Hematopoietic multipotent progenitor cell treated with erythropoietin and hydrocortisone succinate and interleukin-3 and kit ligand, for 15 days (in vitro differentiated cells): ENCODE measurements at places on chromosomes 6 and 20.

GRCh38 chr20:6185268-6185667, 62.4 kb upstream of the FERMT1 start:
- DNase-seq, result no peak

- no peak for DNase-seq
Measured at GRCh38 chr6:11538052-11538818, 686 bp downstream of the TMEM170B start.

- DNase-seq, result no peak
Measured at GRCh38 chr6:131995917-131996316, 44.7 kb upstream of the CCN2 start.

DNA sequence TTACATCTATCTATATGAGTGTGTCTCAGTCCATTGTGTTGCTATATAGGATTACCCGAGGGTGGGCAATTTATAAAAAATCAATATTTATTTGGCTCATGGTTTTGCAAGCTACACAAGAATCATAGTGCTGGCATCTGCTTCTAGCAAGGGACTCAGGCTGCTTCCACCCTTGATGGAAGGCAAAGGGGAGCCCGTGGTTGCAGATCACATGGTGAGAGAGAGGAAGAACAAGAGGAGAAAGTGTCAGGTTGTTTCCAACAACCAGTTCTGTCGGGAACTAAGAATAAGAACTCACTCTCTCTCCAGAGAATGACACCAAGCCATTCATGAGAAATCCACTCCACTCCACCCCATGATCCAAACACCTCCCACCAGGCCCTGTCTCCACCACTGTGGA, 48.2 kb upstream of the TENT5A start:
- DNase-seq, result no peak

DNA sequence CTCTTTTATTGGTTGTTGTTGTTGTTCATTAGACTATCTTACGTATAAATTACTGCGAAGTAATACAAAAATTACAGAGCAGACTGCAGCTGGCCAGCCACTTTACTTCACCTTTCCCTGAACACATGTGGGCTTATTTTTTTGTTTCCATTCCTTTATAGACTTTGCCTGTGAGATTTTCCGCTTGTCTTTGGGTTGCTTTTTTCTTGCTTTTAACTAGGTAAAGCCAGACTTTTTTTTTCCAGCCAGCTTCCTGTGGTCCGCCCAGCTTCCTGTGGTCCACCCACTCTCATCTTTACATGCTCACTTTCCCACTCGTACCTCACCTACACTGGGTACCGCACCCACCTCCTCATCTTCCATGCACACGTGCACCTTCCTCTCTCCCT, 79.0 kb downstream of the IPCEF1 start:
- DNase-seq, result no peak

GRCh38 chr20:32934580-32934979, 69.7 kb downstream of the SUN5 start:
- DNase-seq, result no peak

- no peak for DNase-seq
Measured at GRCh38 chr6:170037541-170038250, 253.2 kb downstream of the DLL1 start.

DNA sequence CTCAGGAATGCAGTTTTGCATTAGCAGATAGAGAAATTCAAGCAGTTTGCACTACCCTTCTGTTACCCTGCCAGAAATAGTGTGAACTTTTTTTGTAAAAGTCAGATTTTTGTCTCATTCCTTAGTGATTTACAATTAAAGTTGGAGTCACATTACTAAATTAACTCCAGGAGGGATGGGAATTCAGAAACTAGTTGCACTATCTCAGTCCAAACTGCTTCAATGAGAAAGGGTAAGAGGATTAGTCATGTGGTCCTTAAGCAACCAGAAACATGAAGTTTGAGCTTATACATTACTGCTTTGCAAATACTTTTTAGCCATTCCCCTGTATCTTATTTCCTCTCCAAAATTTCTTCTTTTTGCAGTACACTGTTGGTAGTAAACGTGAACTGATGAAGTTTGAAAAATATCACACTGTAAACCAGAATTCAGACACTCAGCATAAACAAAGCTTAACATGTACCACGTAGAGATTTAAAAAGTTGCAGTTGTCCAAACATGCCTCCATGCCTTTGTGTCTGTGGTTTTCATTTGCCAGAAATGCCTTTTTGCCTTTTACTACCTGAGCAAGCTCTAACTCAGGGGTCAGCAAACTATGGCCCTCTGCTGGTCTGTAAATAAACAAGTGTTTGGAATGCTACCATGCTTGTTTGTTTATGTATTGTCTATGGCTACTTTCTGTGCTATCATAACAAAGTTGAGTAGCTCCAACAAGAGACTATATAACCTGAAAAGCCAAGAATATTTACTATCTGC, 49.7 kb downstream of the TP53INP2 start:
- peak; percentile 11 for DNase-seq

DNA sequence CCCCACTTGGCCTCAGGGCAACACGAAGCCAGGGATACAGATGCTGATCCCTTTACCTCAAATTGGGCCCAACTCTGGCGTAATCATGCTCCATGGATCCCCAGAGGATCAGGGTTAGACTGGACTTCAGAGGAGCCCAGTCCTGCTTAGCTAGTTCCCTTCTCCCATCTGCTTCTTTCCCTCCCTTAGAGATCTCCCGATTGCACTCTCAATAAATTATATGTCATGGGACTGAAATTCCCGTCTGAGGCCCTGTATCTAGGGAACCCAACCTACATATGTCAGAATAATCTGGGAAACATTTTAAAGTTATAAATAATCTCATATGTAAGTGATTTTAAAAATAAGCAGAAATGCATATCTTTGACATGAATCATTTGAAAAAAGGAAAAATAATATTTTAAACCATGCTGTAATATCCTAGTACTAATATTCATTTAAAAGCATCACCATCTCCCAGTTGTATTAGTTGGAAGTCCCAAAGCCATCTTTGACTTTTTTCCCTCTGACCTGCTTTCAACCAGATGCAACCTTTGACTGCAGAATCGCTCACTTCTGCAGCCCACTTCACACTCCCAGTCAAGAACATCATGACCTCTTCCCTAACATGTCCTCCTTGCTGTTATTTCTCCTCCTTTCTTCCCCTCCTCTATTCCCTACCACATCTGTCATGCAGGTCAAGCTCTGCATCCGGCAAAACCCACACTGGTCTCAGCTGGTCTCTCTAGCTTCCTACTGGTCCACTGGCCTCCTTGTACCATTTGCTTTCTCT, 393.6 kb downstream of the BTBD3 start:
- DNase-seq, result no peak

GRCh38 chr6:43836507-43837240, 66.7 kb downstream of the VEGFA start:
- no peak for DNase-seq

DNA sequence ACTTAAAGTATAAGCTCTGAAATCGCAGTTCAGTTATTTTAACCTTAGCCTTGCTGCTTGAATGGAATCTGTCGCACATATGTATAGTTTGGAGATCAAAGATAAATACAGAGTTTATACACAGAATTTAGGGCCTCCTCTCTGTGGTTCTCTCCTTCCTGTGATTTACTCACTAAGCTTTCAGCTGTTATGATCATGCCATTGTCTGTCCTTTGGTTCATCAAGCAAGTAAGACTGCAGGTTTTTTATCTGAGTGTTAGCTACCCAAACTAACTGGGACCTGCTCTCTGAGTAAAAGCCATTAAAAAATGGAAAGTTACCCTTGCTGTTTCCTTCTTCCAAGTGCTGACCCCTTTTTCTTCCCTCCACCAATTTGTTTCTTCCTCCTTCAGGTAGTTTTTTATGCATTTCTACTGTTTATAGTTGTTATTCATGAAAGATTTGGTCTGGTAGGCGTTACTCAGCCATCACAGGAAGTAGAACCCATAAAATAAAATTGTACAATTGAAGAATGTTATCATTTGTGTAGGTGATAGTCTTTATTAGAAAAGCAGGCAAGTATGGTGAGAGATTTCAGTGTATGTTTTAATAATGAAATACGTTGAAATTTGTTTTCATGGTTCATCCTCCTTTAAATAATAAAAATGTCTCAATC, 33.7 kb upstream of the SUMO4 start:
- no peak for DNase-seq

GRCh38 chr6:26309731-26310142, 55.3 kb upstream of the BTN3A2 start:
- no peak for DNase-seq

- DNase-seq, result peak; percentile 42
Measured at GRCh38 chr6:119241111-119241465, 108.5 kb downstream of the MAN1A1 start.

DNA sequence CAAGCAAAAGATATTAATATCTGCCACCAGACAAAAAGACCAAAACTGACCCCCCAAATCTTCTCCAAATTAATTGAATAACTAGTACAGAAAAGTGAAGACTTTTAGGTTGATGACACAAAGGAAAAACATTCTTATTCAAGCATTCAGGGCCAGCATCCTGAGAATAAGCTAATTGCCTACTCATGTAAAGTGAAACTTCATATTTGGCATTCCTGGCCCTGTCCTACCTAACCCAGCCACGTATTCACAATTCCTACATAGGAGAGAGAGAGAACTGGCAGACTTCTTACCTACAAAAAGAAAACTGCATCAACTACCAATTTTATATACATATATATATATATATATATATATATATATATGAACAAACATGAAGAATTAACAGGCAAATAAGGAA, 4.9 kb upstream of the ASCC3 start:
- DNase-seq, result no peak

DNA sequence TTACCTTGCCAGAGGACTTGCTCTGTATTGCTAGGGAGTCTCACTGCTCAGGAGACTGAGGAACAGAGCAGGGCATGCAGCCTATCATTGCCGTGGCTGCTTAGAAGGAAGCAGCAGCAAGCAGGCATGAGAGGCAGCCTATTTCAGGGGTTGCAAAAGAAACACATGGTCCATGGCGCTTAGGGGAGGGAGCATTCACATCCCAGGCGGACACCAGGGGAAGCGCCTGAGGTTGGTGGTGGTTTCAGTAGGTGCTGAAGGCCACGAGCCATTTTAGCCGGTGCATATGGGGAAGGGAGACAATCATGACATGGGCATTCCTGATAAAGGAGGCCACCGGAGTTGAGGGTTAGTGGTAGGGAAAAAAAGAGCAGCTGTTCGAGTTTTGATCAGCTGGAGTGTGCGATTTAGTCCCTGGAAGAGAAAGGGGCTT, 20.9 kb downstream of the FARS2 start:
- DNase-seq, result no peak

- DNase-seq, result no peak
Measured at GRCh38 chr6:48765352-48765961, 654.5 kb upstream of the PTCHD4 start.

DNA sequence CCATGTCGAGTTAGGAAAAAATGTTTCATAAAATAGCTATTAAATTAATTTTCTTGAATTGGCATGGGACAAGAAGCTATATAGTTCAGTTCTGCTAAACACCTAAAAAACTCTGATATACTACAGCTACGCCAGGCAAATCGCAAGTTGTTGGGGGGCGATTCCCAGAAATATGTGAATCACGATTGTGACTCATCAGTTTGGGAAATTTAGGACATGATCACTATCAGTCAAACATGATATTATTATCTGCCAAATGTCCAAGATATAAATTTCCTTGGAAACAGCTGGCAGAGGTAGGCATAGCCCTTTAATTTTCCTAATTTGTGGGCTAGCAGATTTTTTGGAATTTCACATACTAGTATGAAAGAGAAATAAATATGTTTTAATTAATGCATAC, 123.6 kb downstream of the ATXN1 start:
- no peak for DNase-seq

GRCh38 chr6:37005827-37006567, 542 bp downstream of the FGD2 start:
- no peak for DNase-seq

DNA sequence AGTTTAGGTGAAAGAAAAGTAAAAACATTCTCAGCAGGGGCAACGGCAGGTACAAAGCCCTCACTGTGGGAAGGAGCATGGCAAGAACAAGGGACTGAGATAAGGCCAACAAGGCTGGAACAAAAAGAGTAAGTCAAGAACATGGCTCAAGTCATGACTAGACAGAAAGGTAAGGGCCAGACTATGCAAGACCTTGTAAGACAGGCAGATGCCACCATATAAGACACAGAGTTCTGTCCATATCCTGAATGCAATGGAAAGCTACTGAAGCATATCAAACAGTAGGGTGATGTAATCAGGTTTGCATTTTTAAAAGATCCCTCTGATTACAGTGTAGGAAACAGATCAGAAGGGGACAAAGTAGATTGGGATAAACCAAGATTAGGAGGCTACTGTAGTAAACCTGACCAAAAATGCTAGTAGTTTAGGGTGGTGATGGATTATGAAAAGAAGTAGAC, 5.5 kb downstream of the REV3L start:
- DNase-seq, result no peak

- DNase-seq, result no peak
Measured at GRCh38 chr6:68774843-68775242, 139.8 kb downstream of the ADGRB3 start.

- no peak for DNase-seq
Measured at GRCh38 chr6:2476376-2476775, 231.0 kb upstream of the GMDS start.

- no peak for DNase-seq
Measured at GRCh38 chr6:144263786-144264185, 21.3 kb upstream of the UTRN start.

- no peak for DNase-seq
Measured at GRCh38 chr20:60759651-60760050, 492.4 kb upstream of the CDH4 start.

GRCh38 chr6:168095171-168095691, 16.2 kb upstream of the FRMD1 start:
- DNase-seq, result no peak

GRCh38 chr20:62274332-62274950, 28.4 kb upstream of the ADRM1 start:
- peak; percentile 91 for DNase-seq

GRCh38 chr6:32057966-32058365, 19.8 kb downstream of the CYP21A2 start:
- no peak for DNase-seq

- DNase-seq, result no peak
Measured at GRCh38 chr6:108588586-108588985, 27.9 kb downstream of the FOXO3 start.

DNA sequence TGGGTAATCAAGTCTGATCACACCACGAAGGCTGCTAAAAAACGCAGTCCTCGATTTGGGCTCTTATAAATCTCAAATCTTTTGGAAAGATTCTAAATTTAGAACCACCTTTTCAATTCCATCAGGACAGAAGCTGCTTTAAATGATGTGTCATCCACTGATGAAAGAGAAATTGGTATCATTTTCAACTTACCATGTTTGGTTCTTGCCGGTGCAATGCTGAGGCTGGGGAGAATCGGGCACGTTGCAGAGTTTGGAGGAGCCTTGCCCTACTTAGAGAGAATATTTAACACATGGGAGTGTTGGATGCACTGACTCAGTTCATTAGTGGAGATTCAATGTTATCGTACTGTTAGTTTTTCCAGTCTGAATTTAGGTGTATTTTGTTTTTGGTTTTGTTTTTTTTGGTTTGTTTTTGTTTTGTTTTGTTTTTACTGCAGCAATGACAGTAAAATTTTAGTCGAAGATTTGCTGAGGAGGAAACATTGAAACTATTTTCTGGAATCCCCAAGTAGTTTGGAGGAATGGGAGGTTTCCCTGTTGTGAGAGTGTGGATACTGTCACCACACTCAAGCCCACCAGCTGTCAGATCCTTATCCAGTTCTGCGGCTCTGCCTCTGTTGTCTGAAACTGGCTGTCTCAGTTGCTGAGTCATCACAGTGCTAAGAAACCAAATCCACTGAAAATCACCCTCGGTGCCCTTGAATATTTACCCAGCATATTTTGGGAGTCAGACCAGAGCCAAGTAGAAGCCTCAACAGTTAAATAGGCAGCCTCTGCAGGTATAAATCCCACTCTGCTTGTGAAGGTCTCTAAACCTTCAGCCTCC, 497.0 kb downstream of the BTBD3 start:
- DNase-seq, result no peak

GRCh38 chr6:138504764-138505689, 5.7 kb upstream of the NHSL1 start:
- no peak for DNase-seq
